ENCODE measurements at places on chromosomes 5 and 9. TPM values are rescaled to one million over a fixed set of nuclear protein-coding genes. Genes with fewer than 3 reads are reported as not detected.

GKAP1 gene
- 13.0 TPM for total RNA-seq

DNA sequence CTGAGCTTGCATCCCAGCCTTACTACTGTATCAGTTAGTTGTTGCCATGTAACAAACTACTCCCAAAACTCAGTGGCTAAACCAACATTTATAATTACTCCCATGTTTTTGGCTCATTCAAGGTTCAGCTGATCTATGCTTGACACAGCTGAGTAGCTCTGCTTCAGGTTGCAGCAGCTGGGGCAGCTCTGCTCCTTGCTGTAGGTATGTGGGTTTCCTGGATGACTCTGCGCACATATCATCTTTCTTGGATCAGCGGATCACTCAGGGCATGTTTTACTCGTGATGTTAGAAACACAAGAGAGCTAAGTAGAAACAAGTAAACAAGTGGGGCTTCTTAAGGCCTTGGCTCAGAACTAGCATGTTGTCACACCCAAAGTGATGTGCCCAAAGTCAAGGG is 15.1 kb downstream of the TEK start:
- no peak for DNase-seq

GRCh38 chr5:113759505-113759904 is 246.0 kb downstream of the YTHDC2 start:
- no peak for DNase-seq

- no peak for DNase-seq
Observed at GRCh38 chr5:107704681-107705401, 34.1 kb upstream of the EFNA5 start.

DNA sequence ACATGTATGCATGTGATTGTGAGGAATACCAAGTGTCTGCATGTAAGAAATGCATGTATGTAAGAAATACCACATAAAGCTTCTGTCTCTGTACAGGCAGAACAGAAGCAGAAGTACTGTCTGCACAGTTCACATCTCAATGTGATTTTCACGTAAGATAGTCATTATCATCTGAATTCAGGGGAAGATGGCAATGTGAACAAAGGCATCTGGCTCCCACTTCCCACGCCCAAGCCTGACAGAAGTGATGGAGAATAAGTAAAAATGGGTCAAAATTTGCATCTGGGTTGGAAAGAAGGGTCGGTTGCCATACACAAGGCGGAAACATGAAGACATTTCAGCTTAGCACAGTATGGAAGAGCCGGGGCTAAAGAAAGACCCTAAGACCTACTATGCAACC is 71.7 kb downstream of the SUSD1 start:
- peak; percentile 57 for DNase-seq

DNA sequence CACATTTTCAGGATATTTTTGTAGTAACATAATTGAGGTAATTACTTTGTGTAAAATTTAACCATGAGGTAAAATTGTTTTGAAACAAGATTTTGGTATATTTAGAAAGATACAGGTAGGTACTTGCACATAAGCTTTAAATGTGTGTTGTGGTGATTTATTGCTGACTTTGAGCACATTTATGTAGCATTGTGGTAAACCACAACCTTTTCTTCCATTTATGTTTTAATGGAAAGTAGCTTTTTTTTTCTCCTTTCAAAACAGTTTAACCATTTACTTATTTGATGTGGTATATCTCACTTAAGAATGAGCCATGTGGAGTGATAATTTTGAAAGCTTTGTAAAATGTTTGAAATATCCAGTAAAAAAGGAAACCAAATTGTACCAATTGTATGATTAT is 35.6 kb downstream of the FCHO2 start:
- no peak for DNase-seq

- DNase-seq: no peak
Observed at GRCh38 chr9:82020331-82020730, 31.8 kb downstream of the SPATA31D1 start.

DNA sequence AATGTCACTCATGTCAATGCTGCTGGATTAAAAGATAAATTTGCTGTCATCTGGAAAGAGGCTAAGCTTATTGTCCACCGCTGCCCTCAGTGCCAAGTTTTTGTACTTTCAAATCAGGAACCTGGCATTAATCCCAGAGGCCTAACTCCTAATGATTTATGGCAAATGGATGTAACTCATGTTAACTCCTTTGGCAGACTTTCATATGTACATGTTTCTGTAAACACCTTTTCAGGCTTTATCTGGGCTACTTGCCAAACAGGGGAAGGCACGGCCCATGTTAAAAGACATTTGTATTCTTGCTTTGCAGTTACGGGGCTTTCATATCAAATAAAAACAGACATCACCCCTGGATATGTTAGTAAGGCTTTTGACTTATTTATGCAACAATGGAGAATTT is 608.0 kb upstream of the ACO1 start:
- no peak for DNase-seq

DNA sequence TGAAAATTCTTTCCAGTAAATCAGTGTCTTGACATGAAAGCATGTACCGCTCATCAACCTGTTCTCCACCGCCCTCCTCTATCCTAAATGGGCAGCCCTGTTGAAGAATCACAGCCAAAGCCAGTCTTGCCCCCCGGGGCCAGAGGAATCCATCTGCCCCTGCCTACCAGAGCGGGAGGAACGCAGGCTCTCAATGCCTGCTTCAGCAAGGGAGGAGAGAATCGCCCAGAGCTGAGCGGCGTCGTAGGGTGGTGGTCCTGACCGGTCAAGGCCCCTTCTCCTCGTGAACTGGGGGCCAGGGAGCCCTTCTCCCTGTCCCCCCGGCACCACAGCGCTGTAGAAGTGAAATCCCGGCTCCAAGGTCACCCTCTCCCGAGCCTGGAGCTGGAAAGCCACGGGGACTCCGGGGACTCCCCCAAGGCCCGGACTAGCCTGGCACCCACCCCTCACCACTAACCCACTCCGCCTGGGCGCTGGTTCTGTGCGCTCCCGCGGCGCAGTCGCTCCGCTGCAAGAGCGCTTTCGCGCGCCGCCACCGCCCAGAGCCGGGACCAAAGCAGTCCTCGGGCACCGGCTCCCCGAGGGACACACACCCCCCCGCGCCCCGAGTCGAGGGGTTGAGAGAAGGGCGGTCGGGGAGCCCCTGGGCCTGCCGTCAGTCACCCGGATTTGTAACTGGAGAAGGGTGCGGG is 718 bp upstream of the TMEM215 start:
- DNase-seq: no peak

ECSCR gene
- total RNA-seq: 7.9 TPM

DNA sequence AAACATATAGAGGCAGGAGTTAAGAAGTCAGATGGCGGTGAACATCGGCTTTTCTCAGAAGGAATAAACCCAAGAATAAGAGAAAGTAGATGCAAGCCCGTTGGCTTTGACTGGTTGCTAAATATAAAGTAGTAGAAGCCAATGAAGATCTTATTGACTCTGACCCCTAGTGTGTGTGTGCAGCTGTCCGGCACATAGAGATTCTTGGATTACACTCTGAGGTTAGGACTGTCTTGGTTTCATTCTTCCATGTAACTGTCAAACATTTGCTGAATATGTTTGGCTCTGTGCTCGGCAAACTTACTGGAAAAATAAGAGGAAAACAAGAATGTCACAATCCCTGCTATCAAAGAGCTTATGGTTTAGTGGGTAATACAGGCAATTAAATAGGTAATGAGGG is 54.9 kb downstream of the ASTN2 start:
- no peak for DNase-seq

DNA sequence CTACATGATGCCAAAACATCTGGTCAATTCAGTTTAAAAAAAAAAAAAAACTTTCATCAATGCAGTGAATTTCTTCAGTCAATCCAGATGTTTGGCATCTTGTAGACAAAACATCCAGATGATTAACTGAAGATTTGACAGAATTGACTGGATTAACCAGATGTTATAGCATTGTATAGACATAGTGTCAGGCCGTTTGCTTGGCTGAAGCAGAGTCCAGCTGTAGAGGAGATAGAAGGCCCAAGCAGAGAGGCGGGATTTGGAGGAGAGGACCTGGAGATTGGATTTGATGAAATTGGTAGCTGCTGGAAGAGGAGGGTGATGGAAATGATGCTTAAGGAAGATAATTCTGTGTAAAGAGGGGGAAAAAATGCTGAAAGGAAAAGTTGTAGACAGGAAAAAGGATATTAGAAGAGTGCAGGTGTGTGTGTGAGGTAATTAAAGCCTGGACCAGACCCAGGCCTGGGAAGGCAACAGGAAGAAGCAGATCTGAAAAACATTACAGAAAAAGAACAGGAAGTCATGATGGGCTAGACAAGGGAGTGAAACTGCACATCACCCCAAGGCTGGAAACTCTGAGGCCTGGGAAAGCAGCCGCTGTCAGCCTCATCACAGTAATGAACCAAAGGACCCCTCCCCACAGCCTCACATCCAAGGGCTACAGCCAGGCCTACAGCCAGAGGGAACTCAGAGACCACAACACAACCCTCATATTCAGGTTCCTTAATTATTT is 258.3 kb downstream of the CWC27 start:
- no peak for DNase-seq

FOXD4L4 gene
- not detected for total RNA-seq

DNA sequence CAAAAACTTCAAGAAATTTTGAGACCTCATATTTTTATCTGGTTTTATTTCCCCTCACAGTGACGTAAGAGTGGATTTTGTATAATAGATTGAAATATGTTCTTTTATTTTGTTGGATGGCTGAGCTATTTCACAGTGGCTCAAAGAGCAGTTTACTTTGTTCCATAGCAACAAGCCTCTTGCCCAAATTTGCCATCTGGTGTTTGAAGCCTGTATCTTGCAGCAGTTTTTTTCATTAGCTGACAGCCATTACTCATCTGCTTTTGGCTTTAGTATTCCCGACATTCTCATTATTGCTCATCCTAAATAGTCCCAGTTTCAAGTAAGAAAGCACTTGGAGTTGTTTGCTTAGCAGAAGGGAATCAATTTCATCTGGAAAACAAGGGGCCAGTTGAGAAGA is 36.3 kb downstream of the GDA start:
- DNase-seq: peak; percentile 10

GRCh38 chr5:43039471-43040286 is 440 bp downstream of the ANXA2R start:
- DNase-seq: no peak

GRCh38 chr5:156411185-156411613 is 84.2 kb downstream of the SGCD start:
- no peak for DNase-seq

- DNase-seq: no peak
Observed at GRCh38 chr9:93022721-93023520, 35.6 kb upstream of the SUSD3 start.

DNA sequence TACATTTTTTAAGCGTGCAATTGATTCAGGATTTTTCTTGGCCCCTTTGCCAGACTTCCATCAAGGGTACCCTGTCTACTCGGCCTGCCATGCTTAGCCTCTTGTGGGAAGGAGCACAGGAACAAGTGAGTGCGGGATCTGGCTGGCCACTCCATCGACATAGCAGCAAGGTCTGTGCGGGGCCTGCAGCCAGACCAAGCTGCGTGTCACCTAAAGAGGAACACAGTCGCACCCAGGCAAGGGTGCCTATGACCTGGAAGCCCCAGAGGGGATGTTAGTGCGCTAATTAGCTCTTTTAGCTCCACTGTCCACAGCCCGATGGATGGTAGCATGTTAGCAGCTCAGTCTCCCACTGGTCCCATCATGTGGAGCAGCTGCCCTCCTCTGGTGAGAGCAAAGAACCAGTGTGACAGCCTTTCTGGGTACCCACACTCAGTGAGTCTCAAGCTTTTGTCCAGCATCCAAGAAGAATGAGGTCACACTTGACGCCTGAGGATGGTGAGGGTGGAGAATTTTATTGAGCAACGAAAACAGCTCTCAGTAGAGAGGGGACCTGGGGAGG is 38.7 kb downstream of the FTMT start:
- DNase-seq: no peak

LYRM7 gene
- 8.2 TPM for total RNA-seq

LRRC19 gene
- total RNA-seq: not detected

GRCh38 chr5:31156631-31157160 is 36.8 kb upstream of the CDH6 start:
- DNase-seq: no peak

CNTFR gene
- total RNA-seq: 3.6 TPM

- DNase-seq: no peak
Observed at GRCh38 chr5:36481454-36482120, 124.8 kb upstream of the SLC1A3 start.

MOB3B gene
- 9.5 TPM for total RNA-seq

CDK7 gene
- 16.1 TPM for total RNA-seq

DNA sequence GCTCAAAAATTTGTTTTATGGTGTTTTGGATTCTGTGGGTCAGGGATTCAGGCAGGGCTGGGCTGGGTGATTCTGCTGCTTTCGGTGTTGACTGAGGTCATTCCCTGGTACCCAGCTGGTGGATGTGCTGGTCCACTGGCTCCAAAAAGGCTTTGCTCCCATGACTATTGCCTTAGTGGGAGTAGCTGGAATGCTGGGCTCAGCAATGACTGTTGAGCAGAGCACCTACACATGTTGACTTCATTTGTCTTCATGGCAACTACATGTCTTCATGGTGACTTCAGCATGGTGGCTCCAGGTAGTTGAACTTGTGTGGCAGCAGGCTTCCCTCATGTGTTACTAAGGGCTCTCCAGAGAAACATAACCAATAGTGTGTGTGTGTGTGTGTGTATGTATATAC is 297.2 kb downstream of the DOCK8 start:
- no peak for DNase-seq

DNA sequence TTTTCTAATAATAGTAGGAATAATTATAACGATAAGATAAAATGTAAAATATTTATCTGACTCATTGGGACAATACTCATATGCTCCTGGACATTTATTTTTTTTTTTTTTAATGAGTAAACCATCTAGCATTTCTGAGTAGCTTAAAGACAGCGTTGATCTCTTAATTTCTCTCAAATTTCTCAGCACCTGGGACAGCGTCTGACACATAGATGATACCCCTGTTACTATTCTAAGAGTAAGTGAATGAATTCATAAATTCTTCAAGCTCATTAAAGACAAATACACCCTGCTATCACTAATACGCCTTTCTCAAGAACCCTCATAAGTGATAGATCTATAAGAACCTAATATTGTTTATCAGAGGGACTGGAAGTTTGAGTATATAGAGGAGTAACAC is 12.0 kb upstream of the HTR4 start:
- DNase-seq: no peak

GRCh38 chr5:123659011-123659410 is 147.0 kb downstream of the CSNK1G3 start:
- no peak for DNase-seq

- no peak for DNase-seq
Observed at GRCh38 chr5:6737043-6737941, 24.1 kb downstream of the TENT4A start.

- DNase-seq: no peak
Observed at GRCh38 chr5:29218138-29218537, 1975.3 kb upstream of the CDH6 start.

- no peak for DNase-seq
Observed at GRCh38 chr9:14031060-14031414, 282.9 kb downstream of the NFIB start.

- DNase-seq: no peak
Observed at GRCh38 chr9:73219985-73220626, 68.4 kb downstream of the ANXA1 start.

FGD3 gene
- total RNA-seq: 5.0 TPM

TAF11L5 gene
- total RNA-seq: not detected
